ENCODE measurements at places on chromosomes 4 and X.
A peak's percentile ranks its signal among the peaks of the same experiment; 100 is the strongest.

DNA sequence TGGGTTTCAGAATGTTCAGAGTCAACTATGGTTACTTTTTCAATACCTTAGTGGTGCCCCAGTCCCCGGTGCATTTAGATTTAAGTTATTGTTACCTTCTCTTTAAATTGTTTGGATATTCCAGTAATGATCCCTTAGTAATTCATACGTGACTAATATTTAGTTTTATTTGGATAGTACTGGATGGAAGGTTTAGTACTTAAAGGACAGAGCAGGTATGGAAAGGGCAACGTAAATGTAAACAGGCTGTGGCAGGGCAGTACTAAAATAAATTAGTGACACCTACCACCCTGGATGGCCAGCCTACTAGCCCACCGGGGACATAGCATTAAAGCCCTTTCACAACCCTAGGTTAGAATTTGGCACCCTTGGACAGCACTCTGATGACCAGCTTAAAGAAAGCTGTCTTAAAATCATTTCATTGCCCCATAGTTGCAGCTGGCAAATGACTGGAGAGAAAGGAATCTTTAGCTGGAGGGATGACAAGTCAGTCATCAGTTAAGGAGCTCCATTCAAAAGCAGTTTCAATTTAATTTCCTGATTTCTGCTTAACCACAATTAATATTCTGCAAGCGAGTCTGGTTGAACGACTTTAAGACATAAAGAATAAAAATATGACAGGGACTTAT lies 16.4 kb downstream of the PLP1 start:
- no peak for DNase-seq

DNA sequence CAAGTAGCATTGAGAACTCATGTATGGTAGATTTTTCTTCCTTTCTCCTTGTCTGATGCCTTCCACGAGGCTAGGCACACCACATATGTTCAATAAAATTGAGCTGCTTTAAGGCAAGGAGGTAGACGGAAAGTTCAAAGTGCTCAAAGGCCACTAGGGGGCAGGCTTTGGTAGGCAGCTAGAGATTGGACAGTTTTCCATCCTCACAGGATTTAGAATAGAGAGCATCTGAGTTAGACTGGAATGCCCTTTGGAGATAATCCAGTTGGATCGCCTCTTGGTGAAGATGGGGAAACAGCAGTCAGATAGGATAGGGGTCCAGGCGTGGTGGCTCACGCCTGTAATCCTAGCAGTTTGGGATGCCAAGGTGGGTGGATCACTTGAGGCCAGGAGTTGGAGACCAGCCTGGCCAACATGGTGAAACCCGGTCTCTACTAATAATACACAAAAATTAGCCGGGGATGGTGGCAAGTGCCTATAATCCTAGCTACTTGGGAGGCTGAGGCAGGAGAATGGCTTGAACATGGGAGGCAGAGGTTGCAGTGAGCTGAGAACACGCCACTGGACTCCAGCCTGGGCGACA lies 30.4 kb downstream of the ELF4 start:
- DNase-seq = peak; percentile 44

DNA sequence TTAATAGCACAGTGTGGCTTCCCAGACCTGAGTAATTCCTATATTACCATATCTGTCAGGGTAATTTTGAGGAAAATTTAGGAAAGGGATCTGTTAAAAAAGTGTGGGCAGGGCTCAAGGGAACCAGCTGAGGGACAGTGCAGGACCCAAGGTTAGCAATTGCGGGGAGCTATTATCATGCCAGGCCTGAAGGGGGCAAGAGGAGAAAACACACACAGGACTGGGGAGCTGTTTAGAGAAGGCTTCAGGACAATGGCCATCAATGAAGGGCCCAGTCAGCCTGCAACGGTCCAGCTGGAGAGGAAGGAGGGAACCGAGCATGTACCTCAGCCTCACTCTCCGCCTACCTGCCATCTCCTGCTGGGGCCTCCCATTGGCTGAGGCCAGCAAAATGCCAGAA lies 19.0 kb upstream of the NHS start:
- no peak for DNase-seq

DNA sequence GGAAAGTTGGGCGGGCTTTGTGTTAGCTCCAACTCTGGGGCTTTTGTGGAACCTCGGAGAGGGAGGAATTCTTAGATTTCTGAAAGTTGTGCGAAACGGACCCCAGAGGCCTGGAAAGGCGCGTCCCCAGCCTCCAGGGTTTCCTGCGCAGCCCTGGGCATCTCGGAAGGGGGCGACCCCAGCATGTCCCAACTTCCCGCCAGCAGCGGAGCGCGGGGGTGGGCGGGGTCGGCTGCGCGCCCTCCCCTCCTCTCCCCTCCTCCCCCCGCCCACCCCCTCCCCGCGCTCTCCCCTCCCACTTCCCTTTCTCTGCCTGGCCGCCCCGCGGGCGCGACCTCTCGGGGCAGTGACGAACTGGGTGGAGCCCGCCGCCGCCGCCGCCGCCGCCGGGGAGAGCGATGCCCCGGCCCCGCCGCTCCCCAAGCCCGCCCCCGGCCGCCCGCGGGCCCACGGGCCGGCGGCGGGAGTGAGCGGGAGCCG lies 16.8 kb downstream of the PTTG2 start:
- DNase-seq = peak; percentile 28

DNA sequence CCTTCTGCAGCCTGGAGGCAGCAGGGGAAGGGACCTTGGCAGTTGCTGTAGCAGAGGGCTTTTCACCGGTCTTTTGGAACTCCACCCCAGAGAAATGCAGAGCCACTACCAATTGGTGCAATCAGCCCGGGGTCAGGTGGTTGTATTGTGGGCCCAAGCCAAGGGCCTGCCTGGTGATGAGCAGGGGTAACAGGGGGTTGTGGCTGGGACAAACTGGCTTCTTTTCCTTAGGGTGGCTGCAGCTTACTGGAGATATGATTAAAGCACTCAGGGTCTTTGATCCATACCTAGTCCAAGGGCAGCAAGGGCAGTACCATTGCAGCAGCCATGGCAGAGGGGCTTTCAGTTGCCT lies 28.1 kb downstream of the ENPEP start:
- no peak for DNase-seq

DNA sequence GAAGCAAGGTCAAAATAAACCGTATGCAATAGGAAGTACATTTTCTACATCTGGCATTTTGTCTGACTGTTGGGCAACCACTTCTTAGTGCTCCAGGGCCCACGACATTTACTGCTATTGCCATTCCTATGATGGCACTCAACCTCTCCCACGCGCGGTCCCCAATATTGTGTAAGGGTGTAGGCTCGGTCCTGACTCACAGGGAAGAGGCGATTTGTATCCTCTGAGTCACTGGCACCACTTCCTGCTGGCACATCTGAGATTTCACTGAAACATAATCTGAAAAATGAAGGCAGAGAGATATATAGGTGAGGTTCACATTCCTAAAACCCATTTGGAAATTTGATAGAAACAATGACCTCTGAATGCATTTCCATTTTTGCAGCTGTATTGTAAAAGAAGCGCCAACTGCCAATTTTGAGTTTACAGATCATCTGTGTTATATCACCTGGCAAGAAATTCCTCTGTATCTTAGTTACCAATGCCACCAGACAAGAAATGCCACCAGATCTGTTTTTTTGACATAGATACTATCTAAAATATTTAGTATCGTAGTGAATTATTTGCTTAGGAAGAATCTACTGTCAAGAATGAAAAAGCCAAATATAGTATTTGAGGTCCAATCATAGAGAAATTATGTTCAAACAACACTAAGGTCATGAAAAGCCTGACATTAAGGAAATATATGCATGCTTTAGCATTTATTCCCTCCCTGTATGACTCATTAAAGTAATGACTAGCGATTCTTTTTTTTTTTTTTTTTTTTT lies 9.8 kb downstream of the EREG start:
- DNase-seq = no peak

DNA sequence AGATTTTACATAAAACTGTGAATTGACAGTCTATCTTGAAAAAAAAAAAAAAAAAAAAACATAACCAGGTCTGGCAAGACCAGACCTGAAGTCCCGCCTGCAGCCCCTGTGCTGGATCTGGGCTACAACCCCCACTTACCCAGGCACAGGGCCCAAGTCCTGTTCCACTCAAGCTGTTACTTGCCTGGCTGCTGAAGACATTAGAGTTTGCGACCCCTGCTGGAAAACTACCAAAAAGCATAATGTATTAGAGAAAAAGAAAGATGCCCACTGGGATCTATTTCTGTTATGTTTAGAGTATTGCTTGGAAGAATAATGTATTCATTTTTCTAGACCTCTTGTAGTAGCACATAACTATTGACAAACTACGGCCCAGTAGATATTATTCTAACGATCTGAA lies 4.7 kb downstream of the HS3ST1 start:
- peak; percentile 38 for DNase-seq

DNA sequence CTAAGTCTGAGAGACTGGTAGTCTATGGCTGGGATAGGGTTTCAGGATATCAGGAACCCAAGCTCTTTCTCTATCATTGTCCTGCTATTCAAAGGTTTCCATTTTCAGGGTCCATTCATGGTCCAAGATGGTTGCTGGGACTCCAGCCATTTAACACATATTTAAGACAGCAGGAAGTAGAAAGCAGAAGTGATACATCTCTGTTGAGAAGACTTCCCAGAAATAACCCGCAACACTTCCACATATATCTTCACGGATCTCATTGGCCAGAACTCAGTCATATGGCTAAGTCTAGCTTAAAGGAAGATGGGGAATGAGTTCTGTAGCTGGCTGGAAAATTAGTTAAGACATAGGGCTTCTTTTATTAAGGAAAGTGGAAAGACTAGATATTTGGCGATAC lies 23.8 kb downstream of the CTSO start:
- DNase-seq = no peak

GRCh38 chrX:68942840-68943239 lies 114.0 kb downstream of the EFNB1 start:
- no peak for DNase-seq
